Ascending aorta (tissue), 2 donors: ENCODE measurements at places on chromosomes 1 and 21. TPM values are rescaled to one million over a fixed set of nuclear protein-coding genes. Genes with fewer than 3 reads are reported as not detected.

- no peak for DNase-seq
- no peaks in the 10 kb centered on the region for H3K4me1 ChIP-seq
- no peaks in the 10 kb centered on the region for H3K36me3 ChIP-seq
- H3K27me3 ChIP-seq = no peaks in the 10 kb centered on the region
- H3K4me3 ChIP-seq = no peak overlapping the region
- no peak overlapping the region for H3K27ac ChIP-seq
These were observed 185.0 kb downstream of the DNAH14 start for GRCh38 chr1:225114354-225114990.

DNA sequence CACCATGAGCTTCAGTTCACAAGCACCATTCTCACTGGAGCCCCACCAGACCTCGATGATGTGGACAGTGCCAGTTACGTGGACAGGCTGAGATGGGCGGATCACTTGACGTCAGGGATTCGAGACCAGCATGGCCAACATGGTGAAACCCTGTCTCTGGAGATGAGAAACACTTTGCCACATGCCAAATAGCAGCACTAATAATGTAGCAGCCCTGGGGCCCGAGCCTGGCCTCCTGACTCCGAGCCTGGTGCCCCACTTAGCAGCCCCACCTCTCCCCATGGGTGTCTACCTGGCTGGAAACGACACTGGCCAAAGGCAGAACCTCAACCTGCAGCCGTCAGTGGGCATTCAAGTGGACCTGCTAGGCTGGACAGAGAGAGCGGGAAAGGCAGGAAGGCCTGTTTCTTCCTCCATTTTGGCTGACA is 129.1 kb downstream of the TOMM20 start:
- peaks cover 3% of the 10 kb centered on the region for H3K4me1 ChIP-seq
- H3K27me3 ChIP-seq = no peaks in the 10 kb centered on the region
- no peaks in the 10 kb centered on the region for H3K36me3 ChIP-seq
- no peak overlapping the region for H3K4me3 ChIP-seq
- peak overlapping the region; percentile 89 for H3K27ac ChIP-seq
- no peak for DNase-seq

GRCh38 chr1:154999571-155000410 is 2.8 kb upstream of the ZBTB7B start:
- H3K4me3 ChIP-seq = peak overlapping the region; percentile 94
- no peaks in the 10 kb centered on the region for H3K36me3 ChIP-seq
- no peak for DNase-seq
- peaks cover 22% of the 10 kb centered on the region for H3K4me1 ChIP-seq
- H3K27me3 ChIP-seq = no peaks in the 10 kb centered on the region

- peaks cover 58% of the 10 kb centered on the region for H3K4me1 ChIP-seq
- H3K27me3 ChIP-seq = no peaks in the 10 kb centered on the region
- peak overlapping the region; percentile 46 for H3K4me3 ChIP-seq
- H3K27ac ChIP-seq = peak overlapping the region; percentile 97
- H3K36me3 ChIP-seq = no peaks in the 10 kb centered on the region
These were observed 5.1 kb downstream of the IFFO2 start for GRCh38 chr1:18951416-18951815.

DNA sequence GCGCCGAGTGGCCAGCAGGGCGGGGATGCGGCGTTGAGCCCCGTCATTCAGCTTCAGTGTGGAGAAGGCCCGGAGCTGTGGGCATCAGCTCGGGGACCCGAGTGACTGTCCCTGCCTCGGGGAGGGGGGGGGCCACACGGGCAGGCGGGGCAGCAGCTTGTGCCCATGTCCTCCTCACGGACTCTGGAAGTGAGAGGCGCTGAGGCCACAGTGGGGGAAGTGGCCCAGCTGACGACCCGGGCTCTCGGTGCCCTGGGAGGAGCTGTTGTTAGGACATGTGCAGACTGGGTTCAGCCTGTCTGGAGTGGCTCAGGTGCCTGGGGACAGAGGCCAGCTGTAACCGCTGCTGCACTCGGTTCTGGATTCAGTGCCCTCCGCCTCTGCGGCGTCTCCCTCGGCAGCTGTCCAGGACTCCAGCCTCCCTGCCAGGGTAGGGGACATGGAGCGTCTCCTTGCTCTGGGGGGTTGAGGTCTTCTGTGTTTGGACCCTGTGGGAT is 71.1 kb downstream of the SKI start:
- H3K4me3 ChIP-seq = peak overlapping the region; percentile 46
- H3K4me1 ChIP-seq = peaks cover 38% of the 10 kb centered on the region
- peaks cover 13% of the 10 kb centered on the region for H3K36me3 ChIP-seq
- DNase-seq = no peak
- no peaks in the 10 kb centered on the region for H3K27me3 ChIP-seq

- H3K4me3 ChIP-seq = no peak overlapping the region
- H3K27ac ChIP-seq = peak overlapping the region; percentile 83
- no peak for DNase-seq
- no peaks in the 10 kb centered on the region for H3K36me3 ChIP-seq
- H3K27me3 ChIP-seq = no peaks in the 10 kb centered on the region
- H3K4me1 ChIP-seq = peaks cover 4% of the 10 kb centered on the region
These were observed 85.3 kb downstream of the FOXD2 start for GRCh38 chr1:47522935-47523834.

GRCh38 chr21:34200288-34200905 is 127.0 kb downstream of the MRPS6 start:
- H3K27me3 ChIP-seq = no peaks in the 10 kb centered on the region
- H3K27ac ChIP-seq = peak overlapping the region; percentile 85
- no peak overlapping the region for H3K4me3 ChIP-seq

DNA sequence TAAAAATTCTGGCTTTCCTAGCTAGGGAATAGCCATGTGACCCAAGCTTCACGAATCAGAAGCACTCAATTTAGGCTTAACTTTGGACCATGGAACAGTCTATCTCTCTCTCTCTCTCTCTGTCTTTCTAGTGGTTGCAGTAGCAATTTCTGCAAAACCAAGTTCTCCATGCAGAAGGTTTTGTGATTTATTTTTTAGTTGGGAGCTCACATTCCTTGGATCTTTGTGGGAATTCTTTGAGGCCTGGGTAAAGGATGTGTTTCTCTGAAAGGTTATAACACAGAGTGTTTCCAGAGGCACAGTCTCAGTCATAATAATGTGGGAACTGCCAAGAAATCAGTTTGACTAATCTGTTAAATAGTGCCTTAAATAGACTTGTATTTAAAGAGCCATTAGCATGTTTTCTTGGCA is 112.3 kb upstream of the COL11A1 start:
- H3K4me1 ChIP-seq = no peaks in the 10 kb centered on the region
- H3K4me3 ChIP-seq = no peak overlapping the region
- no peaks in the 10 kb centered on the region for H3K27me3 ChIP-seq

DNA sequence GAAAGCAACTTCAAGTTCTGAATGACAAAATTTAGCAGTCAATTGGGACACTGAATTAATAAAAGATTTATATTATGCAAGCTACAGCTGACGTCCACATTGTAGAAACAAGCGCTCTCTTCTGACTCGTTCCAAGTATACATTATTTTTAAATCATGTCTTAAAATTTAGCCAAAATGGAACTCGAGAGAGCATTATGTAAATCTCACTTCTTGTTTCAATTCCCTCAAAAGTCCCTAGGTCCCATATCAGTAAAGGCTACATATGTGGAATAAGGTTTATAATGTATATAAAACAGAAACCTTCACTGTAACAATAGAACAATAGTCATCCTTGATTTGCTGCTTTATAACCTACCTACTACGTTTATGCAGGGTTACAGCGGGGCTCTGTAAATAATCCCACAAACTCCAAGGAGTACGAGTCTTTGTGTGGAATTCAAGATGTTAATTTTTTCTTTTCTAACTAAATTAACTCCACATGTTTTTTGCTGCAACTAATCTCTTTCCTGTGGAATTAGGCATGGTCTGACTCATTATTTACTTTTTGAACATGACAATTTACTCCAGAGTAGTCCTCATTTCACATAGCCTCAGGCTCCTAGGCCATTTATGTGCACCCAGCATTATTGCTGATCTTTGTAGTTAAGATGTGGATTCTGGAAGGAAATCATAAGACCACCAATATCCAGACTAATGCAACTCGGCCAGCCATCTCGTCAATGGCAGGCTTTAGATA is 785.1 kb downstream of the LTN1 start:
- H3K4me1 ChIP-seq = no peaks in the 10 kb centered on the region
- H3K36me3 ChIP-seq = no peaks in the 10 kb centered on the region
- H3K27me3 ChIP-seq = no peaks in the 10 kb centered on the region
- H3K27ac ChIP-seq = no peak overlapping the region

DNA sequence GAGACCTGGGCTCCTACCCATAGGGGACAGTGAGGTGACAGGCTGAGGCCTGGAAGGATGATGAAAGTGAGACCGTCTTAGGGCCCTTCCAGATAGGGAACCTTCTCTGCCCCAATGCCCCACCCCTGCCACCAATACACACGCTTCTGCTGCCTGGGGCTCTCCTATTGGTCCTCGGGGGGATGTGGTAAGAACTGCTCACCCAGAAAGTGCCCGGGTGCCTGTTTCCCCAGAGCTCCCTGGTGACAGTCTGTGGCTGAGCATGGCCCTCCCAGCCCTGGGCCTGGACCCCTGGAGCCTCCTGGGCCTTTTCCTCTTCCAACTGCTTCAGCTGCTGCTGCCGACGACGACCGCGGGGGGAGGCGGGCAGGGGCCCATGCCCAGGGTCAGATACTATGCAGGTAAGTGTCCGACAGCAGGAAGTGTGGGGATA is 948 bp downstream of the SEMA4A start:
- no peaks in the 10 kb centered on the region for H3K27me3 ChIP-seq
- no peak for DNase-seq
- no peaks in the 10 kb centered on the region for H3K36me3 ChIP-seq

DNA sequence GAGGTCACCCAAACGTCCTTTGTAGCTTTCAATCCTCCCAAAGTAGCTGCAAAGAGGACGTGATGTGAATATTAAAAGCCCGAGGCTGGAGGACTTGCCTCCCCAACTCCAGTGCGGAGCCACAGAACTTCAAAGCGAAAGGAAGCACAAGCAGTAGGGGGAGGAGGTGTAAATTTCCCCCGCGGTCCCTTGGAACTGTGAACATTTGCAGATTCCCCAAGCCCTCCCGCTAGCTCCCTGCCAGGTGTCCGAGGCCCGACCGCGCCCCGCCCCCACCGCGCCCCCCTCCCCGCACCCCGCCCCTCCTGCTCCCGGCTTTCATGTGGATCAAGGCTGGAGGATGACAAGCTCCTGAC is 41.5 kb upstream of the HAO2 start:
- H3K4me1 ChIP-seq = peaks cover 4% of the 10 kb centered on the region
- no peaks in the 10 kb centered on the region for H3K36me3 ChIP-seq
- H3K4me3 ChIP-seq = peak overlapping the region; percentile 48
- no peaks in the 10 kb centered on the region for H3K27me3 ChIP-seq
- H3K27ac ChIP-seq = no peak overlapping the region

DNA sequence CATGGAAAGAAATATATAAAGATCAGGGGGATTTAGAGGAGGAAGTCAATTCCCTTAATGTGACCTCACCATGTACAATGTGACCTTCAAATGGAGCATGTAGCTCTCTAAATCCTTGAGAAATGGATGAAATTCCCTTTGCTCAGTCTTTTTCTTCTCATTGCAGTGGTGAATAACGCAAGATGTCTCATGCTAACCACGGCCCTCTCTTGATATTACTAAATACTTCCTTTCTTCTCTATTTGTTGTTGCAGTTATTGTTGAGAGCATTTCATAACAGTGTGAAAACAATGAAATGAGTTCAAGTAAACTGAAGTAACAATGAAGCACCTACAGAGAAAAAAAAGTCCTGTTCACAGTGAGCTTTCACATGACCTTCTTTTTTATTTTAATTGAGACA is 55.6 kb downstream of the ZNF281 start:
- no peaks in the 10 kb centered on the region for H3K27me3 ChIP-seq
- H3K36me3 ChIP-seq = no peaks in the 10 kb centered on the region
- no peaks in the 10 kb centered on the region for H3K4me1 ChIP-seq
- no peak overlapping the region for H3K27ac ChIP-seq
- H3K4me3 ChIP-seq = no peak overlapping the region
- DNase-seq = no peak

DNA sequence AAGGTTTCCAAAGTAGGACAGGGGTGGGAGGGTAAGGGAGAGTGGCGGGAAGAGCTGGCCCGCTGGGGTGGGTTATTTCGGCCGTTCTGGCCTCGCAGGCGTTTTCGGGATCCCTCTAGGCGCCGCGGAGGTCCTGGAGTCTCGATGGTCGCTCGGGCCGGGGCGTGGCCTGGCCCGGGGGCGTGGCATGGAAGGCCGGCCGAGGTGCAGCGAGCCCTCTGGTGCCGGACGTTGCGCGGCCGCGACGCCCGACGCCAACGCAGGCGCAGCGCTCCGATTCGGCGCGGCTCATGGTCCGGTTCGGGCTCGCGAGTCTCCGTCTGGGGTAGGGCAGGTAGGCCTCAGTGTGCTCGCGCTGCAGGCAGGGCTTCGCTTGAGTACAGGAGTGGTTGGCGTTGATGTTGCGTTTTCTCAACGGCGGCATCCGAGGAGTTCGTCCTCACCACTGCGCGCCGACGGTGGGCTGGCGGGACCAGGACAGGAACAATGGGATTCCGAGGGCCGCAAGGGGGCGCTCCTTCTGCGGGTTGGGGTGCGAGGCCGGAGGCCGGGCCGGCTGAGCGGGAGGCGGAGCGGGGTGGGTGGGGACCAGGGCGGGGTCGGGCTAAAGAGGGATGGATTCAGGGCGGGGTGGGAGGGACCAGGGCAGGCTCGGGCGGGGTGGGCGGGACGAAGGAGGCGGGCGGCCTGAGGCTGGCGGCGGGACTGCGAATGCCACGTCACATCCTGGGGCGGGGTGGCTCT is at the start of gene PGBD2:
Gene PGBD2, plus strand, starts transcription at position 227 of the 744 bp plus-strand sequence. CDS start 7,628 bp downstream, outside the sequence.
- no peaks in the 10 kb centered on the region for H3K27me3 ChIP-seq
- peak; percentile 94 for DNase-seq
- H3K4me1 ChIP-seq = peaks cover 6% of the 10 kb centered on the region
- H3K27ac ChIP-seq = peak within 1 kb of the TSS; percentile 95

DNA sequence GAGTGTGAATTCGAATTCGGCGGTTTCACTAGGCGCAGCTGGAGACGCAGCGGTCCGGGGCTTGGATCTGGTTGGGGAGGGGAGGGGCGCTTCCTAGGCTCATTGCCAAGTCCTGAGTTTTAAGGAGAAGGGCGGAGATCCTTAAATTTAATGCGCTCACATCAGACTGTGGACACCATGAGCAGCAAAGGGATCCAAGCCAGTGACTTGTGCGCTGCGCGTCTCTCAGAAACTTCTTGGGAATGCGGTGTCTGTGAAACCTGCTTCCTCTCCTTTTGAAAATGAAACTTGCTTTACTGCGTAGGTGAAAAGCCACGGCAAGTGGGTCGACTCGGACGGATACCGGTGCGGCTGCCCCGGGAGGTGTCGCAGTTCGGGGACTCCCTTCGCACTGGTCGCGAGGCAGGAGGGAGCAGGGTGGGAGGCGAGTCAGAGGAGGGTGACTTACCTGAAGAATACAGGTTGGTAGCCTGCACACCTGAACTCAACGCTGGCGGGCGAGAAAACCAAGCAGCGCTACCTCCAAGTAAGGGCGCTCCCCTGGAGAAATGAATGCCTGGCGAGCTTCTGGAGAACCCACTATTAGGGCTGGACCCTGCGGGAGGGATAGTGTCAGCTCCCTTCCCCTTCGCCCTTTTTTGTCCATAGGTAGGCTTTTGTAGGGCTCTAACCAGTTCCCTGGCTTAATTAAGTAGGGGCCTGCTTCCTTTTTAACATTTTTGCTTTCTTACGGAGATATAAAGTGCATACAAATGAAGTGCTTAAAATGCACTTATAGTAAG is 992 bp downstream of the TENT5C start:
- peaks cover 9% of the 10 kb centered on the region for H3K4me1 ChIP-seq
- H3K27ac ChIP-seq = peak overlapping the region; percentile 88
- H3K36me3 ChIP-seq = no peaks in the 10 kb centered on the region
- DNase-seq = no peak

GRCh38 chr1:80755944-80756343 is 1044.8 kb upstream of the ADGRL2 start:
- H3K4me3 ChIP-seq = no peak overlapping the region
- no peak for DNase-seq
- no peaks in the 10 kb centered on the region for H3K27me3 ChIP-seq
- no peaks in the 10 kb centered on the region for H3K4me1 ChIP-seq

GRCh38 chr21:28828021-28828420 is 164.7 kb downstream of the LTN1 start:
- H3K4me1 ChIP-seq = peaks cover 11% of the 10 kb centered on the region
- H3K36me3 ChIP-seq = no peaks in the 10 kb centered on the region
- no peaks in the 10 kb centered on the region for H3K27me3 ChIP-seq

The LHX8 gene
- total RNA-seq = not detected

The OLFML2B gene
- total RNA-seq = 79.7 TPM

The SPRR2G gene
- not detected for total RNA-seq

The KRTAP19-3 gene
- total RNA-seq = not detected
